ENCODE measurements at places on chromosomes 1 and 21.

- no peak for DNase-seq
These were observed 4.4 kb downstream of the CHIT1 start for GRCh38 chr1:203225071-203225470.

DNA sequence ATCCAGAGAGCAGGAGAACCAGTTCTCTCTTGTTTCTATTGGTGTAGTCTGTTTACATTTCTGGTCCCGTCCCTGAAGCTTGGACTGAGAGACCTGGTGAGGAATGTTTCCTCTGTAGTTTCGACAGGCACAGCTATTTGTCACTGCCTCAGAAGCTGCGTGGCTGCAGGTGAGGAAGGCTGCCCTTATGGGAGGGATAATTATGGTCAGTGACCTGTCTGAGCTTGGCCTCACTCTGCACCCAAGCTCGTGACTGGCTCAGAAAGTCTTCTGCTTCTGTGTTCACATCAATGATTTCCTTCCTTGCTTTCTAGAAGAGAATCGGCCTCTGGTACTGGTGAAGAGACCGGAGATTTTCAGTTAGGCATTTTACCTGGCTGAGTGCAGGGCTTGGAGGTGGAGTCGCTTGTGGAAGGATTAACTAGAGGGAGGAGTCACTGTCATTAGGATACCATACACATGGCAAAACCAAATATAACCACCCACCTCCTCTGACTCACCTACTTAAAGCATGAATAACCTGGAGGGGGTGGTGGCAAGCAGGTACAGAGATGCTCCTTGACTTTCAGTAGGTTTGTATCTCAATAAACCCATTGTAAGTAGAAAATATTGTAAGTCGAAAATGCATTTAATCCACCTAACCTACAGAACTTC is 19.9 kb upstream of the WDR26 start:
- DNase-seq = no peak

DNA sequence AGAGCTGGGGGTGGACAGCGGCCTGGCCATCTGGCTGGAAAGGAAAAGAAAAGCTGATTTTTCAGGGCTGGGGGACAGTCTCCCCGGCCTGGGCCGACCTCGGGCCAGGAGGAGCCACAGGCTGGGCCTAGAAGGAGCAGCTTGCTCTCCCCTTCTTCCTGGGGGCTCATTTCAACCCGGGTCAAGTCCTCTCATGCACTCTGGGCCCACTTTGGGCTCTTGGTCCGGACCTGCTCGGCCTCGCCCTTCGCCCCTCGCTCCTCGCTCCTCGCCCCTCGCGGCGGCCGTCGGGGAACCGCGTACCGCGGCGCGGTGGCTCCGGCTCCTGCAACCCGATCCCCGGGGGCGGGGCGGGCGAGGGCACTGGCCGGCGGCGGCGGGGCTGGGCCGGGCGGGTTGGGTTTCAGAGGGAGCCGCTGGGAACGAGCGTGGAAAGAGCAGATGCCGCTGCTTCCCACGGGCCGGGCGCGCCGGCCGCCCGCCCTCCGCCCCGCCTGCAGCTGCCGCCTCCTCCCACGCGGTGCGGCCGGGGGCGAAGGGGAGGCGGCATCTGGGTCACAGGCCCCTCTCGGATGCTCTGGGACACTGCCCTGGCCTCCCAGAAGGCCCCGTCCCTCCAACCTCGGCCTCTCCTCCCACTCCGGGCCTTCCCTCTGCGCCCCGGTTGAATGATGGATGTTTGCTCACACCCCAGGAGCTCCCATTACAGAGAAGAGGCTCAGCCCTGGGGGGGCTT is 6.6 kb downstream of the HEYL start:
- no peak for DNase-seq

- no peak for DNase-seq
These were observed 10.9 kb upstream of the ADAMTS5 start for GRCh38 chr21:26977746-26978145.
